ENCODE measurements at places on chromosomes 1 and 21.

DNA sequence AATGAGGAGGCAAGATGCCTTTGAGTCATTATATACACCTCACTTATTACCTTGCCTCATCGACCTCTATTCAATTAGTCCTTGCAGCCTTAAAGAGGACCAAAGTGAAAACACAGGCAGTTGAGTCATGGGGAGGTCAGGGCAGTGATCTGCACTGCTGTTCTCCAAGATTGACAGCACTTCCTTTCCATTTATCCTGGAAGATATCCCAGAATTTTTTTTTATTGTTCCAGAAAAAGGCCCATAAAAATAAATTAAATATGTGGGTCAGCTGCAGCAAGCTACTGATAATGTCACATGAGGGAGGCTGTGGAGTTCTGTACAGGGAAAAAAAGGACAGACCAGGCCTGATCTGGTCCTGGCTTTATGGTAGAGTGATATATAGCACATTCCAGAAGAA is 33.2 kb upstream of the CDC42BPA start:
- peak; percentile 42 for DNase-seq

- DNase-seq, result peak; percentile 6
These were observed 36.7 kb downstream of the ERI3 start for GRCh38 chr1:44318097-44319088.

DNA sequence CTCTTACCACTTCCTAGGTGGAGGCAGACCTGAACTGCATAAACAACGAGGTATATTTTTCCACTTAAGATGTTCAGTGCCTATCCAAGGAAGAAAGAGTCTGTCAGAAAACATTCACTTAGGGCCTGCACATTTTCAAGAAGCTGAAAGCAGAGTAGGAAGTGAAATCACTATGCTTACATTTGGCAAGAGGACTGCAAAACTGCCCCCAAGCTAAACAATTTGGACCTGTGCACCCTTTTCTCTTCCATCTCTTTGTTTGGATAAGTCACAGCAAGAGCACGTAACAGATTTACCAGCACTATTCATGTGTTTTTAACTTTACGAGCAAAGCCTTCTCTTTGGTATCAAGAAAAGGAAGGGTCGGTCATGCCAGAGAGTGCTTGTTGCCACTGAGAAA is 13.2 kb upstream of the BEND5 start:
- no peak for DNase-seq

GRCh38 chr1:28966617-28967016 is 52.2 kb downstream of the EPB41 start:
- no peak for DNase-seq

DNA sequence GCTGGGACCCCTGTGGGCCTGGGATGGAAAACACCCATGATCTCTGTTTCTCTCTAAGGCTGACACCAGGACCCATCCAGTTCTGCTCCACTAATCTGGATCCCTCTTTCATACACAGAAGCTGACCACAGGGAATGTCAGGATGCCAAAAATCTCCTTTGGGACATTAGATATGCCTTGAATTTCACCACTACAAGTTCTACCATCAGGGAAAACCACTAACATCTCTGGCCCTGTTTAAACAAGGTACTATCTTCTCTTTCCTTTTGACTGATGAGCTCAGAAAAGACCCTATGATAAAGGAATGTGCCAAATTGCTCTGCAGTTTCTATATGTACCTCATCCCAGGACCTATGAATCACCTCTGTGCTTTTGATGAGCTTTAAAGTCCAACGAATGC is 10.2 kb upstream of the PLXNA2 start:
- no peak for DNase-seq

DNA sequence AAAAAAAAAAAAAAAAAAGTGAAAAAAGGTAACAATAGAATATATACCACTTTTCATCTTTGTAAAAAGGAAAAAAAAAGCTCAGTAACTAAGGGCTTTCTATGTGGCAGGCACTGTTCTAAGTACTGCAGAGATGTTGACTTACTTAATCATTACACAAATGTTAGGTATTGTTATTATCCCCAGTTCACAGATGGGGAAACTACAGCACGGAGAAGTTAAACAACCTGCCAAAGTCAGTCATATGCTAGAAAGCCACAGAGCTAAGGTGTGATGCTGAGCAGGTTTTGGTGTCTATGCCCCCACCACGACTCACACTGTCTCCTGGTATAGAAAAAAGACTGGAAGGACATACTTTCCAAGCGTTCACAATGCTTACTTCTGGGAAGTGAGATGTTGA is 6.6 kb upstream of the PNRC2 start:
- no peak for DNase-seq

DNA sequence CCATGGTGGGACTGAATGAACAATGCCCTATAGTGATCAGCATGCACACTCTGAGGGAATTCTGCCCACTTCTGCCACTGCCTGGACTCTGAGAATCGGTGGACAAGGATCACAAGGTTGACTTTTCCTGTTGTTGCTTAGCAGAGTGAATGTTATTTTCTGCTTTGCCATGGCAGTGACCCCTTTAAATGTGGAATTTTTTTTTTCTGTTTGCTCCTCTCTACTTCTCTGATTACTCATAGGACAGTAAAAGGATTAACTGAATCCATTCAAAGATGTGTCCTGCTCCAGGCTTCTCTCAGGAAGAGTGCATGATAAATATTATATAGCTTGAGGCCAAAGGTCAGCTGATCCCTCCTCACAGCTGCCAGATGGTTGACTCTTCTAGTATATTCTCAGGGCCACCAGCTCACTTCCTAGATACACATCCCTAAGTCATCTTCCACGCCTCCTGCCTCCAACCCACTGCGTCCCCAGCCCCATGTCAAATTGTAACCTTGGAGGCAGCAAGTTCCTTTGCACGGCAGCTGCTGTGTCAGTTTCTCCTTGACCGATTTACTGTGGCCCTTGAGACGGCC is 74.0 kb upstream of the RALGPS2 start:
- DNase-seq, result peak; percentile 16

GRCh38 chr21:36626791-36627190 is 72.1 kb upstream of the SIM2 start:
- no peak for DNase-seq

GRCh38 chr1:216261631-216262030 is 161.6 kb downstream of the USH2A start:
- DNase-seq, result no peak

- DNase-seq, result no peak
These were observed at the start of gene CAPN8 for GRCh38 chr1:223665592-223666312. Gene CAPN8, minus strand, starts transcription at chr1:223665701. Its CDS starts 55 bp downstream, at chr1:223665646.

DNA sequence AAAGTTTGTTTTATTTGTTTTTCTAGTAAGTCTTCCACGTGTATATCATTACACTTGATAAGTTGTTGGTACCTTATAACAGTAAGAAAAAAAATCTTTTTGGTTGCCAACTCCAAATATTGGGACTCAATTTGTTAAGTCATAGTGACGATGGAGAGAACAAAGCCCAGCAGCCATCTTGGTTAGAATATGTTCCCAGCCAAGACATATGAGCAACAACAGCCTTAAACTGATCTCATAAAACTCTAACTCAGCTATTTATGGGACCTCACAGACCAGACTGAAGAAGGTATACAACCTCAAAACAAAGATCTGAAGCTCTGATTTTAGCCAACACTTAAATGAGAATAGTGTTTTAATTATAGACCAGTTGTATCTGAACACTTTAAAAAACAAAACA is 281.3 kb downstream of the VAV3 start:
- DNase-seq, result no peak

DNA sequence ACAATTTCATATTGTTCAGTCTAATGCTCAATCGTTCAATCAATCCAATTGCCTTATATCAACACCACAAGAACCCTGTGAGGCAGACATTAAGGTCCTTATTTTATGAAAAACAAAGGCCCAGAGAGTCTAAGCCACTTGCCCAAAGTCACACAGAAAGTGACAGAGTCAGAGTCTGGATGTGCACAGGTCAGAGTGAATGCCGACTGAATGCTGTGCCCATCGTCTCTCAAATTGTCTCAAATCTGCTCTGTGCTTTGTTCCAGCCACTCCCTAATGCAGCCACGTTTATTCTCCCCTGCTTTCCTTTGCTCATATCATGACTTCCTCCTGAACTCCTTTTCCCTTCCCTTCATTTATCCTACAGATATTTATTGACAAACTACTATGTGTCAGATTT is 558.3 kb downstream of the MATN1 start:
- no peak for DNase-seq

GRCh38 chr21:33752260-33752659 is 110.0 kb downstream of the ITSN1 start:
- DNase-seq, result no peak

GRCh38 chr1:226017070-226017469 is 17.9 kb upstream of the SDE2 start:
- DNase-seq, result no peak

GRCh38 chr1:77683160-77684148 is 996 bp upstream of the ZZZ3 start:
- peak; percentile 79 for DNase-seq

DNA sequence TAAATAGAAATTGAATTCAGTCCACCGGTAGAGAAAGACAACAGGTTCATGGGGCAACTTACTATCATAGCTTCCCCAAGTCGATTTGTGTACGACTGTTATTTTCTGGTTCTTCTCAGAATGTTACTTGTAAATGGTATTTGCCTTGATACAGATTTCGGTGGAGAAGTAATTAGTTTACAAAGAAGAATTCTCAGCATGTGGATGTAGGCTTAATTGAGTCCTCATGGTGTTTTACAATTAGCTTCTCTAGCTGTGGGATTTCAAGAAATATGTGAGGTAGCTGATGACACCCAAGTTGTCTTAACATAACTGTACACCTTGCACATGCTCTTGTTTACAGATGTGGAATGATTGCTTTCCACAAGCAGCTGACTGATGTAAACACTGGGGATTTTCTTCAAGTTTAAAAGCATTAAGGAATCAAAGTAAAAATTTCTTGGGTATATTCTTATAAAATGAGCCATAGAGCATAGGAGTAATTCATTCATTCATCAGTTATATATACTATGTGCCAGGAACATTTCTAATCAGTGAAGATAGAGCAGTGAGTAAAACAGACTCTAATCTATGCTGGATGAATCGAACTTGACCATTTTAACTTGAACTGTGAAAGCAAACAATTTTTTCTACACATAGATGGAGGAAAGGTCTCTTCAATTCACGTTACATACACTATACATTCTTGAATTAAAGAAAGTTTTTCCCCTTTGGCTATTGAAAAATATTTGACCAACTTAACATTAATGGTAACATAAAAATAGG is 1.4 kb downstream of the MACO1 start:
- DNase-seq, result no peak

GRCh38 chr1:206969090-206969489 is 1.2 kb downstream of the FCAMR start:
- DNase-seq, result no peak

- no peak for DNase-seq
These were observed 65.9 kb upstream of the LBR start for GRCh38 chr1:225493591-225494246.

GRCh38 chr1:27447399-27447798 is 42.6 kb downstream of the WASF2 start:
- no peak for DNase-seq

DNA sequence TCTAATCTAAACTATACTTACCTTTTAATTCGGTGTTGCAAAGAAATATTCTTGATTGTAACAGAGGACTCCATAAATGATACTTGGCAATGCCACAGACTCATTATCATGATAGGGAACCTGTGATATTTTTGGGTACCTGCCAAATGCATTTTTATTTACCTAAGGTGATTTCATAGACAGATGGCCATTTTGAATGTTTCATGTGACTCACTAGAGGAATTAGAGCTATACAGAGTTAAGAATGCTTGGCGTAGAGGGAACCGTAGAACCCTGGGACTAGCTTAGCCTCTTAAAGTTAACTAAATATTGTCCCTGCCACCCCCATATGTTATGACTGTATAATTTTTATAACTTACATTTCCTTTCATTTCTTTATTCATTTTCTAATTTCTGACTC is 136.1 kb downstream of the DISP1 start:
- no peak for DNase-seq

GRCh38 chr1:62391369-62391971 is 45.4 kb upstream of the USP1 start:
- DNase-seq, result no peak

DNA sequence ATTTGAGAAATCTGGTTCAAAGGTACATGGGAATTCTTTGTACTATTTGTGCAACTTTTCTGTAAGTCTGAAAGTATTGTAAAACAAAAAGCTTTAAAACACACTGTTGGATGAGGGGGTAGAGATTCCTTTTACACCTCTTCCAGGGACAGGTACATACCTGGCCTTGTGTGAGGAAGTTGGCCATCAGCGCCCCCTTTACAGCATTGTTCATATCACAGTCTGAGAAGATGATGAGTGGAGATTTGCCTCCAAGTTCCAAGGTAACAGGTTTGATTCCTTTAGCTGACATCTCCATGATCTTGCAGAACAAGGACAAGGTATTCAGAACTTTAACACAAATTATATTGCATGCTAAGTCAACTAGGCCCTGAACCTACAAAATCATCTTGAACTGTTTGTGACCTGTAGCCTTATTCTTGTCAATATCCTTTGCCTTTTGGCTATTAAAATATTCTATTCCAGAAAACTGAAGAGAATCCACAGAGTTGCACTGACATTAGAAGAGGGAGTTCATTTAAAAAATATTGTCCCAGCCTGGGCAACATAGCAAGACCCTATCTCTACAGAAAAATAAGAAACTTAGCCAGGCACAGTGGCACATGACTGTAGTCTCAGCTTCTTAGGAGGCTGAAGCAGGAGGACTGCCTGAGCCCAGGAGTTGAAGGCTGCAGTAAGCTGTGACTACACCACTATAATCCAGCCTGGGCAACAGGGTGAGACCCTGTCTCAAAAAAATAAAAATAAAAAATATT is 18.9 kb downstream of the ALDH9A1 start:
- no peak for DNase-seq

- DNase-seq, result peak; percentile 18
These were observed 24.1 kb upstream of the EIF4G3 start for GRCh38 chr1:21200767-21201166.

DNA sequence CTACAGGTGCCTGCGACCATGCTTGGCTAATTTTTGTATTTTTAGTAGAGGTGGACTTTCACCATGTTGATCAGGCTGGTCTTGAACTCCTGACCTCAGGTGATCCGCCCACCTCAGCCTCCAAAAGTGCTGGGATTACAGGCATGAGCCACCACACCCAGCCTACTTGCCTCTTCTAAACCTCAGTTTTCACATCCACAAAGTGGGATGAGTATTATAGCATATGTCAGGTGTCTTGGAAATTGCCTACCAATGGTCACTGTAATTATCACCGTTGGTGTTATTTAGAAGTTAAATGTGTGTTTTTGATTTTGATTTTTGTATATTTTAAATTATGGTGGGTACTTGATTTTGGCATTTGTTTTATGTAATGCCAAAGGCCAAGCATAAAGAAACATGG is 36.7 kb downstream of the SLC44A3 start:
- no peak for DNase-seq

GRCh38 chr1:77794550-77794949 is 15.1 kb downstream of the MIGA1 start:
- no peak for DNase-seq

DNA sequence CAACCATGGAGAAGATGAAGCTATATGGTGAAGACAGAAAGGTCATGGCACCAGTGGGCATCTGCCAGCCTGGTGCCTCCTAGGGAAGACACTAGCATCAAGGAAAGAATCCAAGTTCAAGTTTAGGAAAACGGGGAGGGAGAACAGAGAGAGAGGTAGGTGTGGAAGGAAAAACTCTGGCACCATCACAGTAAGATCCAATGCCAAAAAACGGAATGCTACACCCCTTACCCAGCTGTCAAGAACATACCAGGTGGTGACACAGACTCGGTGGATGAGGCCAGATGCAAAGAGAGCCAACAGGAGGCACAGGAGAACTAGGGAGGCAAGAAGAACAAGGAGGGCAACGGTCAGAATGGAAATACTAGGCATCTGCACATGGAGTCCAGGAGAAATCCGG is 3.6 kb downstream of the KRTCAP2 start:
- no peak for DNase-seq
